RKO (cell line): ENCODE measurements at places on chromosomes 1 and 21.
A peak's percentile ranks its signal among the peaks of the same experiment; 100 is the strongest.

GRCh38 chr1:84998642-84999280, 1.8 kb upstream of the MCOLN2 start:
- peak; percentile 43 for DNase-seq

- DNase-seq, result no peak
These were observed 68.2 kb upstream of the COL24A1 start for GRCh38 chr1:86224651-86225310.

DNA sequence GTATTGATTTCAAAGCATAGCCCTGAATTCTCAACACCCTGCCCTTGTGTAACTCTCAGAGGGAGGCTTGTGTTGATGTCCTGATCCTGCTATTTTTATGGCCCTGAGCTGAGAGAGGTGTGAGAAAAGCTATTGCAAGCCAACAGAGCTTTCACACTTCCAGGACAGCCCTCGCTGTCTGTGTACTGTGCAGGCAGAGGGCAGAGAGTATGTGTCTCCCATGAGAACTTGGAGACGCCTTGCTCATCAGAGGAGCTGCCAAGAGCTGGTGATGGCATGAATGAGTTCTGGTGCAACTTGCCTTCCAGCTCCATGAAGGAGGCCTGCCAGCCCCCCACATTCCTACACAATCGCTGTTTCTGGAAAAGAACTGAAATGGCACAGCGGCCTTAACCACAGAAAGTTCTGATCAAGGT, 144.1 kb upstream of the AJAP1 start:
- DNase-seq, result no peak

DNA sequence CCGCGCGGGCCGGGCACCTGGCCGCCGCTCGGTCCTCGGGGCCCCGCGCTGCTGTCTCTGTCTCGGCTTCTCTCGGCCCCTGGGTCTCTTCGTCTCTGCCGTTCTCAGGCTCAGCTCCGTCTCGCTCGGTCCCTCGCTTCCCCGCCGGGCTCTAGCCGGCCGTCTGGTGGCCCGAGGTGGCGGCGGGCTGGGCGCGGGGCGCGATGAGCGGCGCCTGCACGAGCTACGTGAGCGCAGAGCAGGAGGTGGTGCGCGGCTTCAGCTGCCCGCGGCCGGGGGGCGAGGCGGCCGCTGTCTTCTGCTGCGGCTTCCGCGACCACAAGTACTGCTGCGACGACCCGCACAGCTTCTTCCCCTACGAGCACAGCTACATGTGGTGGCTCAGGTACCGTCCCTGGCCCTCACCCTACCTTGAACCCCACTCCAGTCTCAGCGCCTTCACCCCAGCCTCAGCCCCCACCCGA, 355 bp downstream of the SHISAL2A start:
- no peak for DNase-seq

DNA sequence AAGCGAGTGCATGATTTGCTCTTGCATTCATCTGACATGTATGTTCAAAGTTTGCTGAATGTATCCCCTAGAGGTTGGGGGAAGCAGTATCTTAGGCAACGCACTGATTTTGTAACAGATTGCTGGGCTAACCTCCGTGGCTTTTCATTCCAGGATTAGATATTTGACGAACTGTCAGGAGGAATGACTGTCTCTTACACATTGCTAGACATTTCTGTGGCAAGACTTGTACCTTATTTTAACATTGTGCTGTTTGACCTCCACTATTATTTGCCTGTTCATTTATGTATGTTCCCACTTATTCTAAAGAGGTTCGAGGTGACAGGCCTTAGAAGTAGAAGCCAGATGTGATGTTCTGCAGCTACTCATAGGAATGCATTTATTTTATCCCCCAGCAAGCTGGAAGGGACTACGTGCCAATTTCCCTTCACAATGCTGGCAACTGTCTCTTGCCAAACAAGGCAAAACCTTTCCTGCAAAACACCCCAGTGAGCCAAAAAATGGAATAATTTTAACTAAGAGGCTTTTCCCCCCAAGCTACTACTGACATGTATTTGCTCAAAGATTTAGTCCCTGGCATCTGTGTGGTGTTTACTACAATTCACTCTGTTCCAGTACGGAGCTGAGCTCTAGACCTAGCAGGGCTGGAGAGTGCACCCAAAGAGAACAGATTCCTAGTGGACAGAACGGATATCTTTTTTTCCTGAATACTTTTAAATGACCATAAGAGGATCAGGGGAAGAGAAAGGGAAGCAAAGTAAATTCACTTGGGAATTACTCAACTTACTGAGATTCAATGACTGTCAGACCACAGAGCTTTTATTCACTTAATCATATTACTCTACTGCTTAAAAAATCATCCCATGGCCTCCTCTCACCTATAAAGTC, 646.2 kb downstream of the SMYD3 start:
- DNase-seq, result no peak

GRCh38 chr1:211641044-211641800, 34.2 kb downstream of the NEK2 start:
- DNase-seq, result no peak

GRCh38 chr1:96536581-96536980, 185.0 kb upstream of the PTBP2 start:
- DNase-seq, result no peak

GRCh38 chr1:89484092-89485038, 40.3 kb upstream of the LRRC8B start:
- no peak for DNase-seq

- DNase-seq, result peak; percentile 66
These were observed 9.2 kb downstream of the IKBKE start for GRCh38 chr1:206479183-206480125.

DNA sequence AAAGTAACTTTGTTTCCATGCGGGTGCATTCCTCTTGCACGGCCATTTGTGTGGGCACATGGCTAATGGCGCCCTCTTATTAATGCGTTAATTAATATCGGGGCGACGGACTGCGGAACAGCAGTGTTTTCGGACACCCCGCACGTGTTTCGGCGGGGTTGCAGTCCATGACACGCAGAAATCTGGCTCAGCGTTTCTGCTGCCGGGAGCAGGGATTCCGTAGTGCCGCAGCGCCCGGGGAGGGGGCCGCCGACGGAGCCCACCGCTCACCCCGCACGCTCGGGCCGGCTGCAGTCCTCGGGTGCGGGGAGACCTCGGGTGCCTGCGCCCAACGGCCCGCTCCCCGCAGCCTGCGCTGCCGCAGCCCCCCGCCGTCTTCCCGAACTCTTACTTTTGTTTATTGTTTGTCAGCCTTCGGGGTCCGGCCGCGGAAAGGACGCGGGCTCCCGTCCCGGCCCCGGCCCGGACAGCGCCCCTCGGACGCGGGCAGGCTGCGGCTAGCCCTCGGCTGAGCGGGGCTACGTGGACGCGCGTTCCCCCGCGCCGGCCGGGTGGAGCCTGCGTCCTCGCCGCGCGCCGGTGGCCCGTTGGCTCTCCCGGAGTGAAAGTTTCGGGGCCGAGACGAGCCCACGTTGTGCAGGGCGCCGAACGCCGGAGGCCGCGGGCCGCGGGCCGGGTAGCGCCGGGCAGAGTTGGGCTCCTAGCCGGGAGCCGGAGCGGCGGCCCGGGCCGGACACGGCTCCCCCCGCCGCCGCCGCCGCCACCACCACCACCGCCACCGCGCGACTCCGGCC, 849 bp downstream of the NFIA start:
- peak; percentile 14 for DNase-seq

DNA sequence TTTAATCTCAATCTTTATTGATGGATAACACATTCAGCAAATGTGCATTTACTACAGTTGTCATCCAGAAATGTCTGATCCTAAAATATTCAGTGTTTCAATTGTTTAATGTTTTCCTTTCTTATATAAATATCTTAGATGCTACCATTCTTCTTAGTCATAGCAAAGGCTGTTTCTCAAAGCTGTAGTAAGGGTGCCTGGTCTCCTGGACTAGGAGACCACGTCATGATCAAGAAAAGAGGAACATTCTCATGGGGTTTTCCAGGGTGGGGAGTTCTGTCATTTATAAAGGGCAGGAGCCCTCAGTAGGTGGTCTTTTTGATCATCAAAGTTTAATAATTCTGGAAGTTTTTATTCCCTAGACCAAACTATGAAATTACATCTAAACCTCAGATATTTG, 292.8 kb downstream of the HMCN1 start:
- no peak for DNase-seq

GRCh38 chr1:30171537-30172298, 551.7 kb downstream of the MATN1 start:
- no peak for DNase-seq

- DNase-seq, result no peak
These were observed 7.4 kb upstream of the KCNN3 start for GRCh38 chr1:154877370-154877974.

DNA sequence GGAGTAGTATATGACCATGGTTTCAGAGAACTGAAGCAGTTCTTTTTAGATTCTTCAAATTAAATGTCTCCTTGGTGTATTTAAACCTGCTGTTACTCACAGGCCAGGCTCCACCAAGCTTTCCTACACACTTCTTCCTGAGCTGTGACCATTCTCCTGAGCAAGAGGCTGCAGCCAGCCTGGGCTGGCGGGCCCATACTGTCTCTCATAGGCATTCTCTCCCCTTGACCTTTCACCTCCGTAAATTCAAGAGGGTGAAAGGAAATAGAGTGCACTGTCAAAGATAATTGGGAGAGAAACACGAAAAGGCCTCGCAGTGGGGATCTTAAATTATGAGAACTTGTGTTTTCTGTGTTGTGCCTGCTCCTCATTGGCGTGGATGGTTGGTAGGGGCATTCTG, 2.3 kb downstream of the ARF1 start:
- DNase-seq, result no peak

DNA sequence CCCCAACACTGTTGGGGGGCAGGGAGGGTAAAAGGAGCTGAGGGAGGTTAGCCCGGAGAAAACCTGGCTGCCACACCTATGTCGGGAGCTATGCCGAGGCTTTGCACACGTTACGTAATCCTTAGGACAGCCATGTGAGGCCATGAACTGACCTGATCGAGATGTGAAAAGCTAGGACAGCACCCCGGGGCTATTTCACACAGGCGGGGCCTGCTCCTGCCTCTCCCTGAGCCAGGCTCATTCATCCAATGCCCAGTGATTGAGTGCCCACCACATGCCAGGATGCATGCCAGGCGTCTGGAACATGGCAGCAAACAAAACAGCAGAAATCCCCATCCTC, 30.2 kb downstream of the LDLRAP1 start:
- no peak for DNase-seq

GRCh38 chr1:103129255-103129654, 20.9 kb upstream of the COL11A1 start:
- no peak for DNase-seq

DNA sequence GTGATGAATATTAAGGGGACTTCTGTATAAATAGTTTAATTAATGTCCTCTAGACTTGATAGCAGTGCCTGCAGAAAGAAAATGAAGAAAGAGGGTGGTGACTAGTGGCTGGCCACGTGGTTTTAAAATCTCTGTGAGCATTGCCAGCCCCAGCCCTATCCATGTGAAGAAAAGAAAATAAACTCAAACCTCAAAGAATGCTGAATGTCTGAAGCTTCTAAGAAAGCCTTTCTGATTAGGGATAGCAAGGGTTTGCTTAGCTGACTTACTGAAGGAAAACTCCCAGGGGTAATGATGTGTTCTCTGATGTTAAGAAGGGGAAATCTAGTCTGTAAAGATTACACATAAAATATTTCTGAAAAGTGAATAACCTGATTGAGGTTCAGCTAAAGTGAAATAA, 31.8 kb downstream of the ADGRL2 start:
- DNase-seq, result no peak

- no peak for DNase-seq
These were observed 8.6 kb downstream of the FCAMR start for GRCh38 chr1:206961668-206962067.

- no peak for DNase-seq
These were observed 16.2 kb upstream of the TNFRSF1B start for GRCh38 chr1:12150456-12151200.

GRCh38 chr1:228058949-228059633, 23.4 kb upstream of the ARF1 start:
- no peak for DNase-seq

GRCh38 chr1:231965615-231966014, 339.0 kb downstream of the DISC1 start:
- DNase-seq, result no peak

DNA sequence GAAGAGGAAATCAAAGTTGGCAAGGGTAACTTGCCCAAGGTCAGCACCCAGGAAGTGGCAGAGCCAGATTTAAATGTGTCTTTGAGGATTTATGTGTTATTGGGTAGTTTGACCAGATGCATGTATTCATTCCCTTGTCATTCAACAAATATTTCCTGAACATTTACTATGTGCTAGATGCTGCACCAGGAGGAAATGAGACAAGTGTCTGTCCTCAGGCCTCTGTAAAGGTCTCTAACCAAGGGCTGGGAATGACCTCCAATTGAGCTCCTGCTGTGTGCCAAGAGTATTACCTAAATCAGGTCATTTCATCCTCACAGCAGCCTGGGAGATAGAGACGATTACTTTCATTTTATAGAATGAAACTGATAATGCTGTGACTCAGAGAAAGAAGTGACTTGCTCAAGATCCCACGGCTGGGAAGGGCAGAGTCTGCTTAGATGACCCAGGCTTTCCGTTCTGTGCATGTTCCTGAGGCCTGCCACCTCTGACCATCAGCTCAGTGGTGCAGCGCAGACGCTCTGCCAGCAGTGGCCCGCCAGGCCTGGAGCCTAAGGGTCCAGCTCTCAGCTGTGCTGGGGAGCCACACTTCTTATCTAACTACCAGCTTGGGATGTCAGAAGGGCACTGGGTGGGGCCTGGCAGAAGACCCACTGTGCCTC, 3.5 kb upstream of the TTC22 start:
- no peak for DNase-seq

DNA sequence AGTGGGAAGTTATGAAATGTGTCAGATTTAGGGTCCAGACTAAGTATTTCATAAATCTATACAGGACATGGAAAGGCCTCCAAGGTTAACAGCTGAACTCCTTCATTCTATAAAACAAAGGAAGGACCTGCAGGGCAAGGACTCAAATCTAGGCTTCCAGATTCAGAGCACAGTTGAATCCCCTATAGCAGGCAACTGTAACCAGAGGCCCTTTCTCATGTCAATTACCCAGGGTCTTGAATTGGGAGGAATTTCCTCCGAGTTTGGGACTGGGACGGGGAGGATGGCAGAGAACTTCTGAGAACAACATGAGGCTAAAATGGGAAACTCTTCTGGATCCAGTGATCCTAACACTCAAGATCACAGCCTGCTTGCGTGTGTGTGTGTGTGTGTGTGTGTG, 112.9 kb upstream of the BEND5 start:
- DNase-seq, result no peak

DNA sequence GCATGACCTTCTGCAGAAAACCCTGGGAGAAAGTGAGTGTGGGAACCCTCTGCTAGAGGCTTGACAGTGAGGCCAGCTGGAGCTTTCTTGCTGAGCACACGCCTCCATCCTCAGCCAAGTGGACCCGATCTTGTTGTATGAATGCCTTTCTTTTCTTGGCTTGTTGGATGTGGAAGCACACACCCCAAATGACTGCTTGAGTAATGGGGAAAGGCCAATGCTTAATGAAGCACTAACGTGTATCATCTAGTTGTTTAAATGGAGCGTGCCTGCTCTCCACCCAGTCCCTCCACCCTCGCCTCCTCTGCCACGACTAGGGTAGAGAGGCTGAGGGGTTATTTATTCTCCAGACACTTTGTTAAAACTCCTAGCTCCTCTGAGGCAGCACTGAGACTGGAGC, 54.3 kb upstream of the IKBKE start:
- no peak for DNase-seq

- DNase-seq, result peak; percentile 11
These were observed 146.9 kb downstream of the MIS18A start for GRCh38 chr21:32131960-32132359.

- no peak for DNase-seq
These were observed 8.5 kb downstream of the TMEM9 start for GRCh38 chr1:201145816-201146215.

- no peak for DNase-seq
These were observed 29.4 kb upstream of the SSX2IP start for GRCh38 chr1:84719543-84720217.
